Left lobe of liver (tissue), 2 donors: ENCODE measurements at places on chromosomes 5 and 9.
A peak's percentile ranks its signal among the peaks of the same experiment; 100 is the strongest.

- no peak for DNase-seq
These were observed 3.3 kb downstream of the MUSK start for GRCh38 chr9:110671849-110672248.

DNA sequence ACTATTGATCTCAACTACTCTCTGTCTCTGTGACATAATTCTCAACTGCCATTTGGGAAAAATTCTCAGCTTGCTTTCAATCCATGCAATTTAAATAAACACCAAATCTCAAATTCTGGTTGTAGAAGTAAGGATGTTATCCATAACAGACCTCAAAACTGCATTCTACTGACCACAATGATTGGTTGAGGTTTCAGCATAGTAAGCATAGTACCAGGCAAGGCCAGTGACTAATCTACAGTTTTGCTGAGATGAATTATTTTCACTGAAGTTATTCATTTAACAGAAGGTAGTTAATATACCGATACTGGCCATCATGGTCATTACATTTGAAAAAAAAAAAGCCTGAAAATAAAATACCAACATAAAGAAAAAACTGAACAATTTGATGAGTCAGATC, 488.0 kb upstream of the CDH18 start:
- no peak for DNase-seq

- no peak for DNase-seq
These were observed 142.6 kb downstream of the PBX3 start for GRCh38 chr9:125889476-125890419.

- DNase-seq: no peak
These were observed 69.9 kb downstream of the JAKMIP2 start for GRCh38 chr5:147712598-147712997.

GRCh38 chr5:71971862-71972261, 135.4 kb upstream of the MAP1B start:
- no peak for DNase-seq

DNA sequence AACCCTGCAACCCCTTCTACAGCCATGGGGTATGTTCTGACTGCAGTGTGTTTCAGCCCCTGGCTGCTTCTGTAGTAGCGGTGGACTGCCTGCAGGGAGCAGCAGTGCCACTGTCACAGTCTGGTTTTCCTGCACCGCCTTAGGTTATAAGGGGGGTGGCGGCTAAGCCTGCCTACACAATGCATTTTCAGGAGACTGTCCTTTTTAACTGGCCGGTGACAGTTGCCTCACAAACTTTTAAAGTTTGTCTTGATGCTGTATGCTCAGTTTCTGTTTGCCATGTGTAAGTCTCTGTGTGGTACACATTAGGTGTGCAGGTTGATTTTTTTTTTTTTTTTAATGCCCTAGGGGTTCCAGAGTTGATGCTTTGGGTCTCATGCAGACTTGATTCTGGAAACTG, 53.0 kb downstream of the NUP214 start:
- DNase-seq: peak; percentile 57

GRCh38 chr9:113785334-113785733, 90.8 kb upstream of the ZNF618 start:
- DNase-seq: no peak

- DNase-seq: no peak
These were observed 147.3 kb downstream of the KCTD16 start for GRCh38 chr5:144318011-144318410.

GRCh38 chr5:154287136-154287535, 96.6 kb downstream of the GALNT10 start:
- no peak for DNase-seq

DNA sequence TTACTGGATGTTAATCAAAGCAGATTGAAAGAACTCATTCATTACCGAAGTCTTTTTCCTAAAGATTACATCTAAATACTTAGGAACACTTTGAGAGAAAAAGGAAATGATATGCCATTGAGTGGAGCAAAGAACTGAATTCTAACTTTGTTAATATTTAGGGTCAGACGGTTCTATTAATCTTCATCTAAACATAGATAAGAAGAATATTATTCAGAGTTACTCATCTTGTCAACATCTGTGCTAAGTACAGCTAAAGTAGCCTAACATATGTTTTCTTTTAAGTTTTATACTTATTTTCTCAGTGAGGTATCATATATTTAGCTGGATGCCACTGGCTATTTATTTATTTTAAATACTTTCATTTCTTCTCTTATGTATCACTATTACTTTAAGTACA, 1763.7 kb downstream of the EFNA5 start:
- no peak for DNase-seq

GRCh38 chr5:56814963-56815657, at the start of gene MAP3K1:
Gene MAP3K1, plus strand, starts transcription at chr5:56815549. Its CDS starts 25 bp downstream, at chr5:56815574.
- DNase-seq: peak; percentile 95

DNA sequence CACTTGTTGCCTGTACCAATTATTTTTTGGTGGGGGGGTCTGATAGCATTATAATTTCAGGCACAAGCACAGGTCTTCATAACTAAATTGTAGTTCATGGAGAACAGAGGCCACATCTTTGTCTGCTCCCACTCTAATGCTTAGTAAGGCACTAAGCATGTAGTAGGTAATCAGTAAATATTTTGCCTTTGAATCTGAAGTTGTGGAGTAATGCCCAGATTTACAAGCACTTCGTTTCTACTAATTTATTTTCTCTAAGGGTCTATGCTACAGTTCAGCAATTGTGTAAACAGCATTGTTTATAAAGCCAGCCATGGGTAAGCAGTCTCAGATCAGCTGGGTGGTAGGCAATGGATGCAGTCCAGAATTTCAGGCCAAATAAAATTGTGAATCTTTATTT, 78.6 kb downstream of the GRIA1 start:
- DNase-seq: no peak

DNA sequence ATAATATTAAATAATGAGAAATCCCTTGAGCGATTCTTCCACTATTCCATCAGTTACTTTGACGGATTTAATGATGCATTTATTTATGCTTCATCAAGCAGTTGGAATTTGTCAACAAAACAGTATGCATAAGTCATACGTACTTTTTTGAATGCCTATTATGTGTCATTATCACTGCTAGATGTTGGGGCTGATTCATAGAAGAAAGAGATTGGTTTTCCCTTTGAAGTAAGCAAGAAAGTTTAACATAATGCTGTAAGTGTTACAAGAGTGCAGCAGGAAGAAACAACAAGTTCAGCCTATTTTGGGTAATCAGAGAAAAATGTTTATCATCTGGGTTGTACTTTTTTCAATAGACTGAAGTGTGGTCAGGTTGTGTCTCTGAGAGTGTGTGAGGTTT, 121.2 kb upstream of the RANBP3L start:
- no peak for DNase-seq

DNA sequence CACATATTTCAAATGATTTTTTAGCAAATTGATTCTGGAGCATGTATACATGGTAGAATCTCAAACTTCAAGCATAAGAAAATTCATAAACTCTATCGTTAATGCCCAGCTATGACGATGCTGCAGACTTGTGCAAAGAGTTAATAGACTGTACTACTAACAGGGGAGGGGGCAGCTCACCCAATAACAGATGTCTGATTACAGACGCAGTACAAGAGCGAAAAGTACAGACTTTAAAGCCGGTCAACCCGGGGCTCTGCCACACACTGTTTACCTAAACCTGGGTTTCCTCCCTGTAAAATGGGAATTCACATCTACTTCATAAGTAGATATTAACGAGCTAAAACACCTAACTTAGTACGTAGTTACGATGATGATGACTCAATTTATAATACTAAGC, 651 bp downstream of the TRIM23 start:
- DNase-seq: no peak

GRCh38 chr9:89955144-89955543, 350.3 kb downstream of the GADD45G start:
- no peak for DNase-seq

GRCh38 chr5:119355685-119356611, at the start of gene TNFAIP8:
Gene TNFAIP8, plus strand, starts transcription at chr5:119356019. Its CDS starts 72 bp downstream, at chr5:119356091.
- DNase-seq: peak; percentile 79

- DNase-seq: no peak
These were observed 72.2 kb upstream of the SLC12A2 start for GRCh38 chr5:128011339-128011738.

DNA sequence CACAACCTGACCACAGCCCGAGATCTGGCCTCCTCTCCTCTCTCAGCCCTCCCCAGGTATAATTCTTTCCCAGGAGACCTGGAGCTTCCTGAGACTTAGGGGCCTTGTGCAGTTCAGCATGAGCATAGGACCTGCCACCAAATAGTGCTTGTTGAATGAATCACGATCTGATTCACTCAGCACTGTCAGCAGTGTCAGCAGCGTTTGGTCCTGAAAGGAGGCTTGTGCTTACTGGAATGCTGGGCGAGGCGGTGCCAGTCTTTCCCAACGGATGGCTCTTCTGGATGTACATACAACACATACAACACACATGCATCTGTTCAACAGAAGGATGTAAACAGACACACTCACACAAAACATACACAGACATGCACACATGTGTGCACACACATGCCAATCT, 173.3 kb downstream of the COL23A1 start:
- DNase-seq: peak; percentile 8

- no peak for DNase-seq
These were observed 173.0 kb downstream of the HINT1 start for GRCh38 chr5:130992095-130992494.

DNA sequence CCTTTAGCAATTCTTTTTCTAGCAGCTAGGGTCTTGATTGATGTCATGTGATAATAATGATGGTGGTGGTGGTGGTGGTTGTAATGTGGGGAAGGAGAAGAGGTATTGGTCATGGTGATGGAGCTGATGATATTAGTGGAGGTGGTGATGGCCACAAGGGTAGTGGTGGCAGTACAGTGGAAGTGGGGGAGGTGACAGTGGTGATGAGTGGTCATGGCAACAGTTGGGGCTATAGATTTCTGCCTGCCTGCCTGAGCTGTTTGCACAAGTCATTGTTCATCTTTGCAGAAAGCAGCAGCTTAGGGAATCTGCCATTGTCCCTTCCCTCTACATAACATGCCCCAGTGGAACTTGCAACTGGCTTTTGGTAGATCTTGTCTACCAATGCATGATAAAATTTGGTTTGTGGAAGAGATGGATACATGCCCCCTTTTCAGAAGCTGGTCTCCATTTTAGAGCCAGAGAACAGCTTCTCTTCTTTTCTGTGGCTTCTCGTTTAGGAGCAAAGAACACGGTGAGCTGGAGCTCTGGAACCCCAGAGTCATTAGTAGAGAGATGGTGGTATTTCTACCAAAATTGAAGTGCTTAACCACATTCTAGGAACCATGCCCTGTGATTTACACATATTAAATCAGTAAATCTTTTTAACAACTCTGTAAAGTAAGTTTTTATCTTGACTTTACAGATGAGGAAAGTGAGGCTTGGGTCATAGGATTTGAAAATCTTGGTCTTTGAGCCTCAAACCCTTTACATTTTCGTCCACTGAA, 100.3 kb downstream of the AOPEP start:
- no peak for DNase-seq

- no peak for DNase-seq
These were observed 534.5 kb downstream of the EBF1 start for GRCh38 chr5:158565017-158565789.

- no peak for DNase-seq
These were observed 28.5 kb upstream of the CHD1 start for GRCh38 chr5:98957307-98957706.

DNA sequence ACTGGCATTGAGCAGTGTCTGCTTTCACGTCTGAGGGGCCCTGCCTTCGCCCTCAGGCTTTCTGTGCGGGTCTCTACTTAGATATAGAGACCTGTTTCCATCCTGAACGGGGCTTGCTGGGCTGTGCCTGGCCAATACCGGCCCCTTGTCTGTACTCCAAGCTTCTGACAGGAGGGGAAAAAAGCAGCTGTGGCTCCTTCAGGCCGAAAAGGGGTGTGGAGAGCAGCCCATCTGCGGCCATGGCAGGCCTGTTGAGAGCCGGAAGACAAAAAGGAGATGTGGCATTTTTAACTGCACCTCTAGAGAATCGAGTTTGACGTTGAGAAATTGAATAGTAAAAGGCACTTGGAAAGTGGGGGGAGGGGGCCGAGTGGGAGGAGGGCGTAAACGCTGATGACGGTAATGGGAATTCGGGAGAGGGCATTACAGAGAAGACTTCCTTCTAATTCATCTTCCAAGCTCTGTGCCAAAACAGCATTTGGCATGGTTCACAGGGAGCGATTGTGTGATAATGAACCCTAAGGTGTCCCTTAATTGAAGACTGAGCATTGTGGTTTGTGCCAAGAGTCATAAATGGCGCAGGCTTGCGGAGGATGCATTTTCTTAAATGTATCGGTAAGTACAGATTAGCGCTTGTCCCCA, 25.1 kb upstream of the PRDM12 start:
- DNase-seq: no peak

DNA sequence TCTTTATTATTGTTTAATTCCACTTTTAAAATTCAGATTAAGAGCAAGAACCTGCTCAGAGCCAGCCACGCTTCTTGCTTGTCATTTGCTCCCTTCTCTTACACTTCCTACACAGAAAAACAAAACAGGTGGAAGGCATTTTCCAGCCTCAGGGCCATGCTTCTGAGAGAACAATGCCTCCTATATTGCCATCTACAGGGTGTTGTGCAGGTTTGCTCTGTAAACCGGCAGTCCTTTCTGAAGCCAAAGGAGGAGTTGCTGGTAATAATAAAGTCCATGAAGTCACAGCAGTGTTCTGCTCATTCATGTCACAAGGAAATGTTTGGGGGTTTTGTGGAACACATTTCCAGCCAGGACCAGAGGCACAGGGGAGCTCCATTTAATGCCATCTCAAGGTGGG, 16.1 kb upstream of the PRLR start:
- DNase-seq: no peak

- peak; percentile 63 for DNase-seq
These were observed at the start of gene NR2F1 for GRCh38 chr5:93582677-93583438. Gene NR2F1, plus strand, starts transcription at chr5:93583222. Its CDS starts 1,802 bp downstream, at chr5:93585024.

DNA sequence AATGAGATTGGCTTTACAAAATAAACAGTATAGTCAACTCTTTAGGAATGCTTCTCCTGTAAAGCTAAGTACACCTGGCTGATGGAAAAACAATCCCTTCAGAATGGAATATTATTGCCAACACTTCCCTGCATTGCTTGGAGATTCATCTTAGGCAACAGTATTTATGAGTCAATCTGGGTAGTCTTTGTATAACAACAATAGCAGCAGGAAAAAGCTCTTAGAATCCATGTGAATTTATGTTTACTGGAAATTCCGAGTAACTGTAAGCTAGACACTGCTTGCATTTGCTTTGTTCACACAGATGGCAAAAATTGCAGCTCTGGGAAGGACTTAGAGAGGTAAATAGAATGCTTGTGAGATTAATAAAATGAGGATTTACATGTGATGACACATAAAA, 101.7 kb upstream of the NTRK2 start:
- no peak for DNase-seq

- no peak for DNase-seq
These were observed 86.2 kb upstream of the HSPA9 start for GRCh38 chr5:138661291-138661960.

- no peak for DNase-seq
These were observed 195.2 kb upstream of the TUT7 start for GRCh38 chr9:86549401-86549811.

DNA sequence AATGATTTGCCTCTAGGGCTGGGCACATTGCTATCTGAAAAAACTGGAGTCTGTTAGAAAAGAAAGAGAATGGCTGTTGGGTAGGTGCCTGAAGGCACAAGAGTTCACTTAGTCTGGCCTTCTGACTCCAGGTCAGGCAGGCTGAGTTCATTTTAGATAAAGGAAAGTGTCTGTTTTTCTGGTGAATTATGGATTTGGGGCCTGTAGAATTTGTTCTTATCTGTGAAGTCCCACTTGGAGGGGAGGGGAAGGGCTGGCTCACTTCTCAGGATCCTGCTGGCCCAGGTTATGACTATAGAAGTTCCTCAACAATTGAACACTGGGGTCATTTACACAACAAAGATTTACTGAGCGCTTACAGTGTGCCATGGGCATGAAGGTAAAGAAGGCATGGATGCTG, 11.5 kb upstream of the SEPTIN8 start:
- no peak for DNase-seq
